Uterus (tissue), 4 donors: ENCODE measurements at places on chromosomes 2 and 18. TPM values are rescaled to one million over a fixed set of nuclear protein-coding genes. Genes with fewer than 3 reads are reported as not detected.

- no peak for DNase-seq
Observed at GRCh38 chr2:175005733-175006264, 618 bp upstream of the CHN1 start.

- DNase-seq: no peak
Observed at GRCh38 chr2:213202011-213202410, 50.6 kb upstream of the IKZF2 start.

DNA sequence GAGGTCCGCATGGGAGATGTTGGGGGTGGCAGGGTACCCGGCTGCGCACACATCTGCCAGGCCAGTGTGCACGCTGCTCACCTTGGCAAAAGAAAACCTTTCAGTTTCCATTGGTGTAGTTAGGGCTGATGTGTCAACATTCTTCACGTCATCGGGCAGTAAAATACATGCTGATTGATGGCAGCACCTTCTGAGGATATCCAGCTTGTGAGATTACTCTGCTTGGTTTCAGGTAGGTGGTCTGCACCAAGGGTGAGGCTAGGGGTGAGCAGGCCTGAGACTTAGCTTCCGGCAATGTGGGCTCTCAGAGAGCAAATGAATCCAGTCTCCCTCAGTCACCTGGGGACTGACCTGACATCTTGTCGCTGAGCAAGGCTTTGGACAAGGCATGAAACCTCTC, 19.3 kb upstream of the ACKR3 start:
- DNase-seq: no peak

DNA sequence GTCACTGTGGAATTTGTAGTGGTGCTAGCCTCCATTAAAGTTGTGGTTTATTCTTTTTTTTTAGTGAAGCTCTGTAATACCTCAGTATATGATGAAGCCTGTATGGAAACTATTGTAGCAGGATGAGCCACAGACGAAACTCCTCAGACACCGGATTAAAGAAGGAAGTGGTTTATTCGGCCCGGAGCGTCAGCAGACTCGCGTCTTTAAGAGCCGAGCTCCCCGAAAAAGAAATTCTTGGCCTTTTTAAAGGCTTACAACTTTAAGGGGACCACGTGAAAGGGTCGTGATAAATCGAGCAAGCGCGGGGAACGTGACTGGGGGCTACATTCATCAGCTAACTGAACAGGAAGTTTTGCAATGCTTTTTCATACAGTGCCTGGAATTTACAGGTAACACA, 8.1 kb upstream of the CCL20 start:
- no peak for DNase-seq

- DNase-seq: no peak
Observed at GRCh38 chr2:96345438-96345837, 9.9 kb downstream of the NCAPH start.

DNA sequence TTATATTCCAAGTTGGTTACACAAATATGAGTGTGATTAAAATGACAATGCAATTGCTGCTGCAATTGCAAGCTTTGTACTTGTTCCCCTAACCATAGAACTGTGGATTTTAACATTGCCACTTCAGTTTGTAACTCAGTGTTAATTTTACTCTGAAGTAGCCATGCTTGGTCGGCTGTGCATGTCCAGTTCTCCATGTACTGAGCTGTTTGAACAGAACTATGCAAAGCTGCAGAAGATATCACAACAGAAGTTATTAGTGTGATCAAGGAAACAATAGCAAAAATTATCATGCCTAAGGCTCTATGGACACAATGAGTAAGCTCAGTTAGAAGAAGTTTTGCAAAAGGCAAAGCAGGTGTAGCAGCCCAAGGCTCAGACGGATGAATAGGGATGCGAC, 45.3 kb downstream of the CXCR4 start:
- DNase-seq: no peak

- no peak for DNase-seq
Observed at GRCh38 chr2:157413326-157414035, 30.4 kb downstream of the CYTIP start.

- DNase-seq: no peak
Observed at GRCh38 chr2:210337159-210337558, 22.2 kb upstream of the MYL1 start.

DNA sequence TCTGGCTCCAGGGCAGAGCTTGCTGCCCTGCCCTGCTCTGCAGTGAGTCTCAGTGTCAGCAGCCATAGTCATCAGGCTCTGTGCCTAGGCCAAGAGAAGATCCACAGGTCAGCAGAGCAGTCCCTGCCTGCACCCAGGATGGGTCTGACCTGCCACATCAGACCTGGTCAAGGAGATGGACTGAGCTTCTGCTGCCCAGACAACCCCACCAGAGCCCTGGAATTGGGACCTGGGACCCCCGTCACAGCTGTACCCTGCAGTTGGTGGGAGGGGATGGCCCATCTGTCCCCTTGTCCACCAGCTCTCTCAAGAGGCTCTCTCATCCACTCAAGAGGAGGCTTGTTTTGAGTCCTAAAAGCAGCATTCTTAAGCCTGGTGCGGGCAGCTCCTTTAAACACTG, 142.6 kb downstream of the TFCP2L1 start:
- DNase-seq: no peak

The KCNE4 gene
- total RNA-seq: 9.8 TPM

The LYG2 gene
- not detected for total RNA-seq

The ABHD1 gene
- total RNA-seq: not detected
